B cell (primary cell): ENCODE measurements at places on chromosomes 7 and 10. TPM values are rescaled to one million over a fixed set of nuclear protein-coding genes. Genes with fewer than 3 reads are reported as not detected.

DNA sequence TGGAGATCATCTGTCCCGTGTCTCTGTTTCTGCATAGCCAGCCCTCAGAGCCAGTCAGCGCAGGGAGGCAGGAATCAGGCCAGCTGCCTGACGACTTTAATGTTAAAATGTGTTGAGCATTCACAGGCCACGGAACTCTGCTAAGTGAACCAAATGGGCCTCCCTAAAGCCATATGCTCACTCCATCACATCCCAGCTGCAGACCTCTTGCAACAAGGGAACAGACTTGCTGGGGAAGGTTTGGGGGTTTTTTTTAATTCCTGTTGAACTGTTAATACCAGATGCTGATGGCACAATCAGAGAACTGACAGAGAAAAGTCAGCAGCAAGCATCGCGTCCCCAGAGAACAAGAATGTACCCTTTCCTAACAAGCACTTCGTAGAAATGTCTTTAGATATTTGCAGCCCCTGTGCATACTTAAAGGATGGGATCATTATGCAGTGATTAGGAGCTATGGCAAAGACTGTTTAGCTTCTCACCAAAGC, 900.4 kb upstream of the AUTS2 start:
- DNase-seq, result no peak

GRCh38 chr7:154647625-154648024, 355.3 kb downstream of the PAXIP1 start:
- no peak for DNase-seq

DNA sequence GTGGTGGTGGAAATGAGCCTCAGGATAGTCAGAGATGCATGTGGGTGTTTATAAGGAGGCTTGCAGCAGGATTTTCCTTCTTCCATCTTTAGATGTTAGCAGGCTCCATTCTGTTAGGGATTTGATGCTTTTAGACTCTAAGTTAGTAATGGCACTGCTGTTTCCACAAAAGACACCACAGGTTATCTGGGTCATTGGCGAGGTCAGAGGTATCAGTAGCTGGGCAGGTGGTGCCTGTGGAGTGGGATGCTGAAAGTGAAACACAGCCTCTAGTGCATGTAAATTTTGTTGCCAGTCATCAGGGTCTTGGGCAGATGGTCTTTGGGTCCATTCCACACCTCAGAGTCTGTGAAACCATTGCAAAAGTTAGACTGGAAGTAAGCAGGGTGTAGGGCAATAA, 833 bp upstream of the PAX4 start:
- no peak for DNase-seq

The ASNS gene
- total RNA-seq, result 24.2 and 39.6 TPM in 2 replicates

The HOXA7 gene
- not detected in 2 replicates for total RNA-seq

DNA sequence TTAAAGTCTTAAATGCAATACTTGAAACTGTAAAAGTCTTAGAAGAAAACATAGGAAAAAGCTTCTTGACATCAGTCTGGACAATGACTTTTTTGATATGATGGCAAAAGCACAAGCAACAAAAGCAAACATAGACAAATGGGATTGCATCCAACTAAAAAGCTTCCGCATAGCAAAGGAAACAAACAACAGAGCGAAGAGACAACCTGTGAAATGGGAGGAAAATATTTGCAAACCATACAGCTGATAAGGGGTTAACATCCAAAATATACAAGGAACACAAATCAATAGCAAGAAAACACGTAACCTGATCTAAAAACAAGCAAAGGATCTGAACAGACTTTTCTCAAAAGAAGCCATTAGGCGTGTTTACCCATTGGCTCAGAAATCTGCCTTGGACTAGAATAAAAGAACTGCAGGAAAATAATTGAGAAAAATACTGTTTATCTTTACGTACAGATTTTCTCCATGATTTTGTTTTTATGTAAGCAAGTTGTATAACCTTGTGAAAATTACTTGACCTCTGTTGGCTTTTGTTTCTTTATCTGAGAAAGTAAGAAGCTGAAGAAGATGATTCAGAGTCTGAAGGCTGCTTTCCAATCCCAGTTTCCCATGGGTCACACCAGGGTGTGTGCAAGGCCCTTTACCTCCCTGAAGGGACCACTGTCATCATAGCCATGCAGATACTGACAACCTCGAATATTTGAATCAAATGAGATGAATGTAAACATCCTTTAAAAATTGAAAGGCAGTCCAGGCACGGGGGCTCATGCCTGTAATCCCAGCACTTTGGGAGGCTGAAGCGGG, 99.1 kb upstream of the LANCL2 start:
- no peak for DNase-seq

The EBF3 gene
- total RNA-seq, result 0.07 TPM in 1 of 2 replicates, not detected in the other

The SPDYE9 gene
- total RNA-seq, result not detected in 2 replicates

GRCh38 chr10:117860823-117861222, 185.9 kb downstream of the RAB11FIP2 start:
- DNase-seq, result no peak

The AKR1B15 gene
- not detected in 2 replicates for total RNA-seq

DNA sequence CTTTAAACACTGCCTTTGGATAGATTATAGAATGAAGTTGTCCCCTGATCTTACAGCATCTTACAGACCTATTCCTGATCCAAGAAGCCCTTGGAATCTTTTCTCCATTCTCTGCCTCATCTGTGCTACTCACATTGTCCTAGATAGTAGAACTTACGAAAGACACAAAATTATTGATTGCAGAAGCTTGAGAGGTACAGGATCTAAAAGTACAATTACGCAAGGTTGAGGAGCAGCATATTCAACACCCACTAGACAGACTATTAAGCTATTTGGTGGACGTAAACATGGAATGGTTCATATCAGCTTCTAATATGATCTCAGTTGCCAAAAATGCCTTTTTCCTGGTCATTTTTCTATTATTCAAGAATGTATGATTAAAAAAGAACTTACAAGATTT, 90.5 kb upstream of the SEM1 start:
- no peak for DNase-seq

GRCh38 chr10:122782911-122783310, 62.7 kb downstream of the CUZD1 start:
- no peak for DNase-seq

DNA sequence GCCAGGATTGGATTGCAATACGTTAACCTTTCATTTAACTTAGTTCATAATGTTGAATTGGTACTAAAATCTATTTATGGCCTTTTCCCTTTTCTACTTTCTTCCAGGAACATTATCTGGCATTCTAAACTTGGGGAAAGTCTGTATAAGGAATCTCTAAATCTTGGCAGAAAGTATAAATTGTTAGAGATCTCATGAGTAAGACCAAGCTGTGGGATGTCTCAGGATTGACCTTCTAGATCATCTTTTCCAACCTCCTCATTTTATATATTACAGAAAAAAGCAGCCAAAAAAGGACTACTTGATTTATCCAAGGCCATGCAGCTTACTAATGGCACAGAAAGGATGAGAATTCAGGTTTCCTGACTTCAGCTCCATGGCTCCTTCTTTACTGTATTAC, 598.3 kb downstream of the INHBA start:
- DNase-seq, result no peak

The JAZF1 gene
- total RNA-seq, result 38.6 and 42.3 TPM in 2 replicates

The FKBP14 gene
- total RNA-seq, result 4.2 and 5.7 TPM in 2 replicates

The REPIN1 gene
- 190 and 193 TPM in 2 replicates for total RNA-seq

GRCh38 chr10:50310560-50311174, 59.4 kb upstream of the ASAH2 start:
- peak; percentile 22 for DNase-seq

The CCM2 gene
- 144 and 150 TPM in 2 replicates for total RNA-seq

DNA sequence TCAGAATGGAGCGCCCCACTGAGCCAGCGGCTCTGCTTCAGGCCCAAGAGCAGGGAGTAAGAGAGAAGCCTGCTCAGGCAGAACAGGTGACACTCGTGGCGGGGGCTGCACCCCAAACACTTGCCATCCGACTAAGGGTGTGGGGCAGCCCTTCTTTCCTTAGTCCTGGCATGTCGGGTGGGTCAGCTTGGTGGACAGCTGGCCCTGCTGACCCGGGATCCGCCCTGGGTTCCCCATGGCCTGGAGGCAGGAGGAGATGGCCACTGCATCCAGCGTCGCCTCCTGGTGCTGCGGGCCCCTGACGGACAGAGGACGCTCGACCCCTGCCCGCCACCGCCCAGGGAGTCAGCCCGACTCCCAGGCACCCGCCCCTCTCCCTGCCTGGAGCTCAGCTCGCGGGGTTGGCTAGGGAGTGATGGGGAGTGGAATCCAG, 1.2 kb upstream of the PAOX start:
- no peak for DNase-seq

DNA sequence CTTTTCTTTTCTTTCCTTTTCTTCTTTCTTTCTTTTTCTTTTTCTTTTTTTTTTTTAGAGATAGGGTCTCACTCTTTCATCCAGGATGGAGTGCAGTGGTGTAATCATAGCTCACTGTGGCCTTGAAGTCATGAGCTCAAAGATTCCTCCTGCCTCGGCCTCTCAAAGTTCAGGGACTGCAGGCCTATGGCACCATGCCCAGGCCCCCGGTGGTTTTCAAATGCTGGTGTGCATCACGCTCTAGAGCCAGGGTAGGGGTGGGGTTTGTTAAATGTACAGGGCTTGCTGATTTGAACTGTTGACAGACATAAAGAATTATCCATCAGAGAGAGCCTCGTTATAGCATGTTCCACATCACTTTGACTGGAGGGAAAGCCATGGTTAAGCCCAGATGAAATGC, 5.8 kb downstream of the MINDY4 start:
- no peak for DNase-seq

GRCh38 chr10:84429926-84430520, 101.6 kb downstream of the CCSER2 start:
- peak; percentile 55 for DNase-seq

DNA sequence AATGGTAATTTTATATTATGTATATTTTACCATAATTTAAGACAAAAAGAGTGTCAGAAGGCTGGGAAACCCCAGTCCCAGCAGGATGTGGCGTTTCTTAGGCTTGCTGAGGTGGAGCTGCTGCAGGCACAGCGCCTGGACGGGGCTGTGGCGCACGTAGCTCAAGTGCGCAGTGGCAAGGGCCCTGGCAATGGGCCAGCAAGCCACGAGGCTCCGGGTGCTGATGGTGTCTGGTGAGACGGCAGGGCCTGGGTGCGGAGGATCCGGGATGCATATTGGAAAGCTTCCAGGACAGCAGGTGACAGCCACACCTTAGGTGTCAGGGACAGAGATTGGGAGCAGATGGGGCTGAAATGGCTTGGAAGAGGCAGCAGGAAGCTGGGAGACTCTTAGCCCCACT, 37.2 kb downstream of the CLEC2L start:
- no peak for DNase-seq

DNA sequence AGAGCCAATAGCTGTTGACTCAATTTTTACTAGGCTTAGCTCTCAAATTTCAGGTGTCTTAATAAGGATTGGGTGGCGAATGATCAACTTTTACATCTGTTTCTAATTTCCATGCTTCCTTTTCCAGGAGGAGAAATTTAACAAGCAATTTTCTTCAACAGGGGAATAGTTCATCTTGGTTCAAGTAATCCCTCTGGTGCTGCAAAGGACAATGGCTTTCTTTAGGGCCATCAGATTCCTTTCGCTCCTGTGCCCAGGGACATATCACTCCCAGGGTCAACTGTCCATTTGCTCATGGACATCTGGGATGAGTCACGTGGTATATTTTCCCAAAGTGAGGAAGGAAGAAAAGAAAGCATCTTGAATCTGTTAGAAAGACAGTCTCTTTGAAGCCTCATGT, 313.3 kb downstream of the FRMD4A start:
- DNase-seq, result no peak
